ENCODE measurements at places on chromosomes 2 and 18.
A peak's percentile ranks its signal among the peaks of the same experiment; 100 is the strongest.

- no peak for DNase-seq
Measured at GRCh38 chr2:70645733-70646419, 92.2 kb upstream of the TGFA start.

DNA sequence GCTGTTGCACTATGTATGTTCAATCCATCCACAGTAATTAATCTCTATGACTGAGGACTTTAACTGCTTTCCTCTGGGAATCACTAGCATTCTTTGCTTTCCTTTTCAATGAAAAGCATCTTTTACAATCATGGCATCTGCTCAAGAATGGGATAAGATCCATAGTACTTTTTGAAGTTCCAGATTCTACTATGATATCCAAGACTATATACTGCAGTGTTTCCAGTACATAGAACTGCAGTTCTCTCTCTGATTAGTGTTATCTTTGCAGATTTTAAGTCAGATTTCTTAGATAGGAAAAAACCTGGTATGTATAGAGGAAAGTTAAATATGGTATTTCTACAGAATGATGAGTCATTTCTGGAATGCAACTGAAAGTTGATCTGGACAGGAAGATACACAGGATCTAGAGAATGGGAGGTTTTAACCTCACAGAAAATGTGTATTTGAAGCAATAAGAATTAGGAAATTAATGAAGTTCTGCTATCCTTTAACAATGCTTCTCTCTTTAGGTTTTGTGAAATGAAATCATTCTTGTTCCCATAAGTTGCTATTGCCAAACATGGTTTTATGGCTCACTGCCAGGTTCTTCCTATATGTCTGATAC, 670.7 kb downstream of the ERBB4 start:
- DNase-seq, result no peak

DNA sequence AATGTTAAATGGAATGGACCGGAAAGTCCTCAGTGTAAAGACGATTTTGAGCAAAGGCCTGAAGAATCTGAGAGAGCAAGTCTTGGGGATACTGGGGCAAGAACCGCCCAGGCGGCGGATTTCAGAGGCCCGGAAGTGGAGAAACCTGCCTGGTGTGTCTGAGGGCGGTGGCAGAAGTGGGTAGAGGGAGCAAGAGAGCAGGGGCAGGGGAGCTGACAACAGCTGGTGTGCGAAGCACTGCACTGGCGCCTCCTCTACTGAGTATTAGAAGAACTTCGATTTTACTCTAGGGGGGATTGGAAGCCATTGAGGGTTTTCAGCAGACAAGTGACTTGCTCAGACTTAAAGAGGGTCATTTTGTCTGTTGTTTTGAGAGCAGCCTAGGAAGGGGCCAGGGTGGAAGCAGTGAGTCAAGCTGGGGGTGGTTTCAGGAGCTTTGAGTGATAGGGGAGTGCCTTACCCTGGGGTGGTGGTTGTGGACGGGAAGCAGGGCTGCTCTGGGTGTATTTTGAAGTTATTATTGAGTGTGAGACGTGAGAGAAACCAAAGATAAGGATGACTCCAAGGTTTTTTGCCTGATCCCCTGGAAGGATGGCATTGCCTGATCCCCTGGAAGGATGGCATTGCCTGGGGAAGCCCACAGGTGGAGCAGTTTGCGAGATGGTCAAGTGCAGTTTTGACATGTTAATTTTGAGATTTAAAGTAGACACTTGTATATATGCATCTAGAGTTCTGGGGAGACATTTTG, 52.5 kb downstream of the ZNF236 start:
- DNase-seq, result peak; percentile 23

GRCh38 chr2:98357849-98358248, 11.6 kb downstream of the CNGA3 start:
- no peak for DNase-seq

- no peak for DNase-seq
Measured at GRCh38 chr2:71332435-71332796, 834 bp downstream of the ZNF638 start.

DNA sequence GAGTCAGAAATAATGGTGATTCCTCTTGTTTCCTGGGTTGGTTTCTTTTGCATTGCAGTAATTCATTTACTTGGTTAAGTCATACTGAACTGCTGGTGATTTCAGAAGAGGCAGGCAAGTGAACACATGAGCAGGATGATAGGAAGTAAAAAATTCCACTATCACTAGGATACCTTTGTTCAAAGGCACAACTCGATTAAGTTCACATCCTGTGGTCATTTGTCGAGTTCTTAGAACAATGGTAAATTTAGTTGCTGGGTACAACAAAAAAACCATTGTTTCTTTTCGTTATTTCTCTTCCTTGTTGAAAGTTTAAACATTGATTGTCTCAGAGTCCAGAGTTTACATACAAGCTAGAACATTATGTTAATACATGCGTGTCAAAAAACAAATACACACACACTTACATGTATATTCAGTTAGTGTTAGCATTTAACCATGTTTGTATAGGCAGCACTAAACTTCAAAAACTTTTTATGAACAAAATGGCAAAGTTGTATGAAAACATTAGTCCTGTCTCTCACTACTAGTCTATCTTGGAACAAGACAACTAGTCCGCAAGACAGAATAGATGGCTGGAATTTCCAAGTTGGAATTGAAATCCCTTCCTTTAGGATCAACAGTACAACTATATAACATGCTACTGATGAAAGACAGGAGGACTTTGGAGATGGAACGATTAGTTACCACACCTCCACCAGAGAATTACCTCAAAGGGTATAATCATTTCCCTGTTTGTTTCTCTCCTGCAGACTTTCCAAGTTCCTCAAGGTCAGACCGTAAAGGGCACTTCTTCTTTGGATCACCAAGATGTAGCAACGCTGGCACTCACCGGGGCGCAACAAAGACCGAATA, 26.2 kb downstream of the STK39 start:
- DNase-seq, result no peak

GRCh38 chr2:217291259-217291658, 431.4 kb upstream of the TNP1 start:
- no peak for DNase-seq

- no peak for DNase-seq
Measured at GRCh38 chr2:441258-442022, 153.5 kb upstream of the ALKAL2 start.

DNA sequence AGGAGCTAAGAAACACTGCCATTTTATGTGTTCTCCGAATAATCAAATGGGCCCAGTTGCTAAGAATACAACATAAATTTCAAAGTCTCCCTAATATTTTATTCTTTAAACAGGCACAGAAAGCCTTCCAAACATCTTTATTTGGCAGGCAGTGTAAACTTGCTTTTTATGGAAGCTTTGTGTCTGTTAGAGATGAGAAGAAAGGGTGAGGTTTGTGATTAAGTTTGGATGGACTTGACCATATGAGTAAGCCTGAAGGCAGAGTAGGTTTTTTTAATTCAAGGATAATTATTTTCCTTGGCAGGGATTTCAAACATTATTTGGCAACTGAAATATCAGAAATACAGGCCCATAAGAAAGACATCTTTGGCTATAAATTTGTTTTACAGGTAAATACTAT, 62.9 kb downstream of the COX7A2L start:
- no peak for DNase-seq

GRCh38 chr2:142058149-142058548, 72.7 kb downstream of the LRP1B start:
- DNase-seq, result no peak

GRCh38 chr18:7878265-7879211, 311.4 kb downstream of the PTPRM start:
- no peak for DNase-seq

DNA sequence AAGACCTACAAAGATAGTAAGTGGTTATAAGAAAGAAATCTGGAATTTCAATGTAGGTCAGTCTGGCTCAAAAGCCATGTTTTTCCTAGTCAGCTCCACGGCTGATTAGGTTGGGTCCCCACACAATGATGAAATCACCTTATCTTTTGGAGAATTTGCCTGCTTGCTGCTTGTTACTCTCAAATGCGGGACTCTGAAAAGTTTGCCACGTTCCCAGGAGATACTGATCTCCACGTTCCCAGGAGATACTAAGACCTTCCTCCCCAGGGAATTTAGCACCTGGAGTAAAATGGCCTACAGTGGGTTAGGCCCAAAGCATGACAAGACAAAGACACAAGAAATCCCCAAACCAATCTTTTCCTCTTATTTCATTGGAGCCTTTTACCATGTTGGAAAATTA, 449.6 kb downstream of the TNS1 start:
- no peak for DNase-seq

DNA sequence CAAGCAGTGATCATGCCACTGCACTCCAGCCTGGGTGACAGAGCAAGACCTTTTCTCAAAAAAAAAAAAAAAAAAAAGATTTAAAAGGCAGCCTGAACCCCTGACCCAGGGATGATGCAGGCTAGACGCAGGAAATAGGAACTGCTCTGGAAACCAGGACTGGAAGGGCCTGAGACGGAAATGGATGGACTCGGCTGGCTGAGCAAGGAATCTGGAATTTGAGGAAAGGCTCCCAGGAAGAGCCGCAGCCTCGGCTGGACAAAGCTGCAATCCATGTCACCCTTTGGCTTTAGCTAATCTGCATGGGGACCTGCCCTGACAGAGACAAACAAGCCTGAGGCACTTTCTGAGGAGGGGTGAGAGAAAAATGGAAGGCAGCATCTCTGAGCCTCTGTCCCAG, 55.0 kb upstream of the DAPL1 start:
- no peak for DNase-seq

GRCh38 chr2:60353406-60353800, 200.1 kb downstream of the BCL11A start:
- DNase-seq, result no peak

DNA sequence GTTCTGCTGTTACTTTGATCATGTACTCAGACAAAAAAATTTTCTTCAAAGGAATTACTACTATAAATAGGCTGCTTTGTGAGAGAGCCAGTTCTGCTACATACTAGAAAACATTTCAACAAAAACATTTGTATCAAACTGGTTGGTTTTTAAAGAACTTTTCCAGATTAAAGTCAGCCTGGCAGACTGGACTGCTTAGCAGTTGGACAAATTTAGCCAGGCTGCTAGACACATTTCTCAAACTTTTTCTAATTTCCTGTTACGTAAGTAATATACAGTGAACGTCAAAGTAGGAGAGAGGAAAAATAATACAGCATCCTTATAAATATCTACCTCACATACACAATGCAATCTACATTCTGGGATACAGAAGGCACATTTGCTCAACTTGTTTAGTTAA, 109.5 kb downstream of the SP3 start:
- DNase-seq, result no peak

GRCh38 chr2:58428096-58429013, 187.2 kb upstream of the FANCL start:
- DNase-seq, result no peak

DNA sequence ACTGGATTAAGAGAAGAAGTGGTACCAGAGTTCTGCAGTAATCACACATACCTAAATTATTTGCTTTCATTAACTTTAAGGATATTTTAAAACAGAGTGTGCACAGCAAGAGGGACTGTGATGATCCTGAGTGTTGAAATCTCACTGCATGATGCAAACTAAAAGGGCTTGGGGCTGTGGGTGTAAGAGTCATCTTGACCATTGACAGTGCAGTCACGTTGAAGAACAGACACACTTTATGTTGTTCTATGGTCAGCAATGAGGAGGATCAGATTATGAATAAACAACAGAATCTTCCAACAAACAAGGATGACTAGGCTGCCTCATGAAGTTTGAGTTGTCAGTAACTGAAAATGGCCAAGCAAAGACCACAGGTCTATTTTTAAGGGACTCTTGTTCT, 87.2 kb upstream of the GALNT5 start:
- DNase-seq, result no peak

- no peak for DNase-seq
Measured at GRCh38 chr2:237692601-237693290, 65.4 kb downstream of the LRRFIP1 start.

DNA sequence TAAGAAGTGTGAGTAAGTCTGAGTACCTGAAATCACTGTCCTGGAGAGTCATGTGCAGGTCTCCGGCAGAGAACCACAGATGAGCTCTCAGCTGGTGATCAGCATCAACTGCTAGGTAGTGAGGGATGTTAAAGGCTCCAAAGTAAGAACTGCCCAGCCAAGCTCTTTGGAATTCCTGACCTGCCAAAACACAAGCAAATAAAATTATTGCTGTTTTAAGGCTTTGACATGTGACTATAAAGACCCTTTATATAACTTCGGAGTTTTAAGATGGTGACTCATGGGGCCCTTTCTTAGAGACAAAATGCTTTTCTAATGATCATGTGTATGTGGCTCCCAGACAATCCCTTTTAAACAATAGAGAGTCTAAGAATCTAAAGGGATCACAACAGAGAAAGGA, 855.7 kb downstream of the TRIB2 start:
- DNase-seq, result no peak

DNA sequence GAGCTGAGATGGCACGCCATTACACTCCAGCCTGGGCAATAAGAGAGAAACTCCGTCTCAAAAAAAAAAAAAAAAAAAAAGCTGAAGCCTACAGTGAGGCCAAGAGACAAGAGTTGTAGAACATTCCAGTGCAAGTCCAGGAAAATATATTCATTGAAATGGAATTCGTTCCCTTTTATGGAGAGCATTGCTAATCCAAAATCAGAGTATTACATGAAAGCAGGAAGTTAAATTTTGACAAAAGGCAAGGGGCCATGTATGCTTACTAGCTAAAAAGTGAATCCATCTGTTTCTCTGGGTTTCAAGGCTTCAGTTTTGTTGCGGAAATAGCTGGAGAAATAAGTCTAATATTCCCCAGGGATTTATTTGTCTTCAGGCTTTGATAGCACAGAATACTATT, 471.7 kb downstream of the THSD7B start:
- DNase-seq, result no peak

- no peak for DNase-seq
Measured at GRCh38 chr2:167783261-167784083, 463.9 kb downstream of the STK39 start.

GRCh38 chr2:207951734-207952470, 73.4 kb downstream of the PLEKHM3 start:
- DNase-seq, result no peak

DNA sequence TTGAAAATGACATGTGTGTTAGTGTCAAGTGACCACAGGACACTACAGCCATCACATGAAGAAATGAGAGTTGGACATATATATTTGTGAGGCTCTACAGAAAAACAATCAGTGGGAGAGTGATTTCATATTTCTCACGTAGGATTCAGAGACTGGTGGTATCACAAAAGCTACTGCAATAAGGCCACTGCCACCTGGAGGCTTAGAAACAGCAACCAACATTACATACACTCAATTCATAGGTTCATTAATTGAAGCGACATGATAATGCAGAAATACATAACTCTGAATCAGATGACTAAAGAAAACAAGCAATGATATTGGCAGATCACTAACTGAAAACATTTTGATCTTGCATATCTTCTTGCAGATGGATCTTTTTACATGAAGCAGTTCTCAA, 248.1 kb upstream of the KLHL14 start:
- no peak for DNase-seq

DNA sequence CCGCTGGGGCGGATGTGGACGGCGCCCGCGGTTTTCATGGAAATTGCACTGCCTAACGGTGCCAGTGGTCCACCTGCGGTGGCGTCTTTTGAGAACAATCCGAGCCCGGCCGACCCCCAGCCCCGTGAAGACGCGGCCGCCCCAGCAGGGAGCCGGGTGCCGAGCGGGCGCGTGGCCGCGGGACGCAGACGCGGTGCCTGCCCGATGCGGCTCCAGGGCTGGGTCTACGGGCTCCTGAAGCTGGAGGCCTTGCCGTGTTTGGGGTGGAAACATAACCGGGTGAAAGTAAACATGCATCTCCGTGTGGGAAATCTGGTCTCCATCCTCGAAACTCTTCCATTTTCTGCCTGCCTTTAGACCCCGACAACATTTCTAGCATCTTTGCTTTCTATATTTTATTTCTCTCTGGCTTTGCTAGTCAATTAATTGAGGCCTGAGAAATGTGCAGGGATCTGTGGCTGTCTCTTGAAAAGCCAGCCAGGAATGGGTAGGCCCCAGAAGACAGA, 572 bp downstream of the INPP4A start:
- no peak for DNase-seq

- no peak for DNase-seq
Measured at GRCh38 chr2:220955776-220956175, 616.3 kb downstream of the EPHA4 start.

All from activated CD4-positive, alpha-beta T cell treated with anti-CD3 and anti-CD28 coated beads, Interleukin-2, amount 50 U/mL, for 4 hours (primary cell).